ENCODE measurements at places on chromosomes 6 and 20.

DNA sequence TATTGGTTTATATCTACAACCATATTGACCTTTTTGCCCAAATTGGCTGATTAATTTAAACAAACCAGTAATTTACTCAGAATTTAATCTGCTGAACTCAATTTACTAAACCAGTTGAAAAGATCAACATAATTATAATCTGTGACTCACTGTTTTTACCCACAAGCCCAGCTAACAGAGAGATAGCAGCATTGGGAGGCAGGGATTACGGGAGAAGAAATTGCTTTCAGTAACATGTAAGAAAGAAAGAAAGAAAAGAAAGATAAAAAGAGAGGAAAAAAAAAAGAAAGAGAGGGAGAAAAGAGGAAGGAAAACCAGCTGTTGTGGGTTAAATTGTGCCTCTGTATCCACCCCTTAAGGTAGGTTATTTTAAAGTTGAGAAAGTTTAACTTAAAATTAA lies 13.3 kb upstream of the RHAG start:
- DNase-seq, result no peak

GRCh38 chr20:46572153-46572552 lies 21.7 kb upstream of the OCSTAMP start:
- DNase-seq, result no peak

- no peak for DNase-seq
These were observed 32.8 kb downstream of the SLC13A3 start for GRCh38 chr20:46618316-46619100.

DNA sequence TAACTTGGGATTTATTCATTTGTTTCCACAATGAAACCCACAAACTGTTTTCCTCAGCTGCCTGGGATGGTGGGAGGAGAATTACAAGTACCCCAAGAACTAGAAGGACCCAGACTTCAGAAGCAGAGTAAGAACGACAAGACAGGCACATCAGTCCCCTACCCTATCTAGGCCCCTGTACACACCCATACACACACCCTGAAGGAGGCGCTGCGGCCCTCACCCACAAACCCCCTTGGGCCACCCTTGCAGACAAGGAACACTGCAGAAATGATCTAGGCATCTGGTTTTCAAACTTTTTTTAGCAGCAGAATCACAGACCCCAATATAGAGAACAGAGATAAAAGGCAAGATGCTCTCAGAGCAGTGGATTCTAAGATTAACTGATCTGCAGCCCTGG lies 55.0 kb downstream of the TRERF1 start:
- DNase-seq, result no peak

GRCh38 chr20:36728986-36729385 lies 16.9 kb downstream of the NDRG3 start:
- DNase-seq, result no peak

DNA sequence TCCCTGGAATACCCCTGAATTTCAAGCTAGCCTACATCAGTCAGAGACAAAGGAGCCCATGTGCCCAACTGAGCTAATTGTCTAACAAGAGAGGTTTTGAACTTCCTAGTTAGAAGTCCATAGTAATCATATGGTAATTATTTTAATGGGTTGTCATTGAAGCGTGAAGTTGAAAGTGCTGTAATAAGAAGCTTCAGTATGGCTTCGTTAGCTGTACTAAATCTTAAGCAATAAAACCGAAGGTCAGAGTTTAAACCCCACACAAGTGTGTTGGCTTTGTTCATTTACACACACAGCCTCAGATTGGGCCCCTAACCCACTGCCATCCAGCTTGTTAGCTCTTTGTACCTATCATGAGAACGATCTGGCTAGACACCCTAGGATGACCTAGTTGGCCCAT lies 195.6 kb upstream of the RIN2 start:
- DNase-seq, result no peak

- no peak for DNase-seq
These were observed 49.4 kb upstream of the TAB2 start for GRCh38 chr6:149268146-149268545.

GRCh38 chr6:138795809-138796603 lies at the start of gene ECT2L:
Gene ECT2L, plus strand, starts transcription at chr6:138796087. Its CDS starts 17,188 bp downstream, at chr6:138813275.
- no peak for DNase-seq

DNA sequence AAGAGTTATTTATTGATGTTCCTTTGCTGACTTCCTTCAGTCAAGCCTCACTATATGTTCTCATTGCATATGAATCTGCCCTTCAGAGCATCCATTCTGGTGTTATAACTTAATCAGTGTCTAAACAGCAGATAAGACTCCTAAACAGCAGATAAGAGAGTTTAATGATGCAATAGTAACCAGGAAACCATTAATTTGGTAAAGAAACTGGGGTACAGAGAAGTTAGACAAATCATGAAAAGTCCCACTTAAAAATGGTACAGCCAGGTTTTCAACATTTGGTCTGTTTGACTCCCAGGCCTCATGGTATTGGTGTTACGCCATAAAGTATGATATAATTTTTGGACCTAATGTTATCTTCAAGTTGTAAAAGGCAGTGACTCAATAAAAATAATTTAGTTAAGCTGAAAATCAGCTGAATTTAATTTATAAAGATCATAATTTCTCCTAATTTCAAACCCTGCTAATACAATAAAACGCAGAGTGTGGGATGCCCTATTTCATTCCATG lies 127.4 kb upstream of the DST start:
- no peak for DNase-seq

DNA sequence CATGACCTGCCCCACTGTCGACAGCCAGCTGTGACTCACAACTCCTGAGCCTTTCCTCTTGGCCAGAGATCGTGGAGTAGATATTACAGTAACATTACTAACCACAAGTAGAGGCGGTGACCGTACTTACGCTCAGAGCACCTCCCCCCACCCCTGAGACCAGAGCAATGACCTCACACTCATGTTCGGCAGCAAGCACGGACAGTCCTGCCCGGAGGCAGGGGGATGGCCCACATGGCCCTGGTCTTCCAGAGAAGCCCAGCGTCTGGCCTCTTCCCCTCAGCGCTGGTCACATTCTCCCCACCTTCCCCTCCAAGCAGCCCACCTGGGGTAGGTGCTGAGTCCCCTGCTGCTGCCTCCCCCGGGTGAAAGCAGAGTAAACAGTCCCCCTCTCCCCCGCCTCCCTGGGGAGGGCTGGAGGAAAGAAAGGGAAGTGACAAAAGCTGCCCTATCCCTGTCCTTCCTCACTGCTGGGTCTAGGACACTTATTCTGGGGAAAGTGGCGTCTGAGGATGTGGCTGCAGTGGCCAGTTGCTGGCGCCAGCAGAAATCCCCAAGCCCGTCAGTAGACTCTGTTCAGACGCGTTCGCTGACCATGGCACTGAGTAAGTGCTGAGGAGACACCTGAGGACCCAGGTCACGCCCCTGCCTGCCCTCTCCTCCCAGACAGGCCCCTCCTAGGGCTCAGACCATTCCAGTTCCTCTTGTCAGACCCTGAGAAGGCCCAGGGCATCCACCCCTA lies 68.5 kb downstream of the MRPL14 start:
- no peak for DNase-seq

DNA sequence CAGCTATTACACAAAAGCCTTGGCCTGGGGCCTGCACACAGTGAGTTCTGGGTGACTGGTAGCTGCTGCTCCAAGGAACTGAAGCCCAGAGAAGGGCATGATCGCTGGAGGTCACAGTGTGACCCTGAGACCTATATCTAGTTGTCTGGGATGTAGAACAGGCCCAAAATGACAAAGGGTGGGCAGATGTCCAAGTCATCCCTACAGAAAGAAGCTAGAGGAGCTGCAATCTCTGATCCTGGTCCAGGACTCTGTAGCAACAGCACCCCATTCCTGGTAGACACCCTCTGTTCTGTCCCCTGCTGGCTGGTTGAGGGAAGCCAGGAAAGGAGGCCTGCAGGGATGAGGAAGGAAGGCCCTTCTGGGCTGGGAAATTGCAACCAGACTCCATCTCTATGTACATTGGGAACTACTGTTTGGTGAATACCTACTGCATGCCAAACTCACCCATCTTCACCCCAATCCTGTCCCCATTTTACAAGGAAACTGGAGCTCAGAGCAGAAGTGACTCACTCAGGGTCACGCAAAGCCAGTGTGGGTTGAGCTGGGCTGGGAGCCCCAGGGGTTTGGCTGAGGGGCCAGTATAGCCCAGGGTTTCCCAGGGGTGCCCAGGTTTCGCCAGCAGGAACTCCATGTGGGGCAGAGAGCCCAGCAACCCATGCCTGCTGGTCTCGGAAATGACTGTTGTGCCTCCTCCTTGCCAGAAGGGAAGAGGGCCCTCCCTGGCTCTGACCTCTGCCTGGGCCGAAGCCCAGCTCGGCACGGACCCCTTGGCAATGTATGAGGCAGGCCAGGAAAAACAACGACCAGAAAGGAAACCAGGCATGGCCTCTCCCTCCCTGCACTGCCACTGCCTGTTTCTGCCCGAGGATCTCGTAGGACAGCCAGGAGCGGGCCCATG lies 44.9 kb upstream of the TLDC2 start:
- DNase-seq, result no peak

DNA sequence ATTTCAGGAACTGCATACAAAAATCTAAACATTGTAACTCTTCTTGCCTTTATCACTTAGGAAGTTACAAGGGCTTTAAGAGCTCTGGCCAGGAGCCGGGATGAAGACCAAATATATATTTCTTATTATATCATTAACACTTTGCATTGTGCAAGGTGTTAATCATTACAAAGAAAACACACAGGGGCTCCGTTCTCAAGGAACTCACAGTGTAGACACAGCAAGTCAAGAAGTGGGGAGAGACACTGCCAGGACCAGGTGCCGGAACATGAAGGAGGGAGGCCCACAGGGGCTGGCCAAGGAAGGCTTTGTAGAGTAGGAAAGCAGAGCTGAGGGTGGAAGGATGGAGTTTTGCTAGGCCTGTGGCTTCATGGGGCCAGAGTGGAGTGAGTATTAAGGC lies 17.4 kb downstream of the ITPR3 start:
- no peak for DNase-seq

DNA sequence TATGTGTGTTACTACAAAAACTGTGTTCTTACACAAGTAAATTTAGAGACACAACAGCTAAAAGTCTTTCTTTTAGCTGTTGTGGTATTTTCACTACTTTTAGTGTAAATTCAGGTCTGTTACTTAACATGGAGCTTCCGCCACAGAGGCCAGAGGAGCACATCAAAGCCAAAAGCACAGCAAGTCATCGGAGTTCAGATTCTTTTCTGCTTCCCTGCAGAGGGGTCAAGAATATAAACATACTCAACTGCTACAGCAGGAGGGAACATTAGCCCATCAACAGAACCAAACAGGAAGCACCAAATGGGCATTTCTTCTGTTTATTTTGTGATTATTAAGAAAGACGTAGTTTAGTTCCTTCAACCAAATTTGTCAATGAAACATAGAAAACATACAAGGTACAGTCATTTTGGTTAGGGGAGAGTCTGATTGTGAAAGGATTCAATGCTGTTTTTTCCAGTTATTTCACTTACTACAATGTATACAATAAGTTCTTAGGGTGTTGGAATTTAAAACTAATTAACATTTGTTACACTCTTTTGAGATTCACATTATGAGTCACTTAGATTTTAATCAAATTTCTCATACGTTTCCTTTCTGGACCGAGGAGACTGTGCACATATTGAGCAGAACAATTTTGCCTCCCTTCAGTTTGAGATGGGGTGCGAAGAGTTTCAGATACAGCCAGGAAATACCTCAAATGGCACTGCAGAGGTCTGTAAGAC lies 42.8 kb upstream of the DSE start:
- DNase-seq, result no peak

GRCh38 chr6:24357336-24358218 lies at the start of gene DCDC2:
Gene DCDC2, minus strand, starts transcription at chr6:24358059. Its CDS starts 309 bp downstream, at chr6:24357750.
- DNase-seq, result no peak

GRCh38 chr6:149228311-149228955 lies 89.1 kb upstream of the TAB2 start:
- no peak for DNase-seq

DNA sequence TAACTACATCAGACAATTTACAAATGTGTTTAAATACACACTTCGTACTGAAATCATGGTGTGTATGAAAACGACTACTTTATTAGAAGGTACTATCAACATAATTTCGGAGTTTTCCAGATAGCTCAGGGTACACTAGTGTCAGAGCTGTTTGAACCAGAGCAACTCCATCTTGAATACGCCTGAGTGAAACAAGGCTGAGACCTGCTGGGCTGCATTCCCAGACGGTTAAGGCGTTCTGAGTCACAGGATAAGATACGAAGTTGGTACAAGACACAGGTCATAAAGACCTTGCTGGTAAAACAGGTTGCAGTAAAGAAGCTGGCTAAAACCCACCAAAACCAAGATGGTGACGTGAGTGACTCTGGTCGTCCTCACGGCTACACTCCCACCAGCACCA lies 167.6 kb downstream of the THBS2 start:
- DNase-seq, result no peak

- DNase-seq, result no peak
These were observed 205.5 kb downstream of the ARHGAP18 start for GRCh38 chr6:129504456-129504855.

DNA sequence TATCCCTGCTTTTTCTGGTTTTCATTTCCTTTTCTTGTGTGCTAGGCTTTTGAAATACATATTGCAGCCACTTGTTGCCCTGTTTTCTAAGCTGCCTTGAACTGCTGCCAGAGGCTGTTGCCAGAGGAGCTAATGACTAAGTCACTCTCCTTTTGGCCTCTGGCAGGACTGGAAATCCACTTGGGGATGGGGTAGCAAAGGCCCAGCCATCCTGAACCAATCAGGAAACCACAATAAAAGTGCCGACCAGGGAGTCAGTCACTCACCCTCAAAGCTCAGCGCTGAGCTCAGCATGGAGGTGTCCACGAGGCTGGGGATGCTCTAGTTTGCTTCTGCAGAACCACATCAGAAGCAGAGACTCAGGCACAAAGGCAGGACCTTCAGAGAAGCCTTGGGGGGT lies 813.0 kb downstream of the DHX35 start:
- no peak for DNase-seq

DNA sequence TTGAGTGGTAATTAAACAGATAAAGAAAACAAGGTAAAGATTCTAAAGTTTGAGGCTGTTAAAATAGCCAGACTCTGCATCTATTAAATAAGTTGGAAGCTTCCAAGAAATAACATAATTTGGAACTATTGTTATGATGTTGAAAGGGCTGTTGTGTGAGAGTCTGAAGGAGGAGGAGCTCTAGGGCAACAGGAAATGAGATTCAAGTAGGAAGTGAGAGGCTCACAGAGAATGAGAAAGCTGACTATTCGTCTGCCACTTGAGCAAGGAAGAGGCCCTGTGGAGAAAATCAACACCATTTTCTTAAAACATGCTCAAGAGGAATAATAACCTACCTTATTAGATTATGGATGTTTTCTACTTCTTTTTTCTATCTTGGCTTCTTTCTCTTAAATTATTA lies 185.2 kb downstream of the SLC24A3 start:
- DNase-seq, result no peak

DNA sequence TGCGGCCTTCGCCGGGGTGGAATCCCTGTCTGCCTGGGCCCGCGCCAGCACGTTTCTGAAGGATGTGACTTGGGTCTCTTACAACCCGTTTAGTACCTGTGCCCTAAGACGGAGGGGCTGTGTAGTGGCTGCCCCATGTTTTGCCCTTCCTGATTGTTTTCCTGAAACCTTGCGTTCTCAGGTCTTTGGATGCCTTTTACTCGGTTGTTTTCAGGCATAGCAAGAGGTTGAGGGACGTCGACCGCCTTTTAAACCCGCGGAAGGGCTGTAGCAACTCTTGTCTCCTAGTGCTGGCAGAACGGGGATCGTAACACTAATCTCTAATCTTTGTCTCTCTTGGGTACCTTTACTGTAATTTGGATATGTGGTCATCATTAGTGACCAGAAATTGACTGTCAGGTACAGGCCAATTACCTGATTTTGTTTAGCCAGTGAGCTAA lies 706 bp upstream of the NANP start:
- DNase-seq, result no peak

All from stimulated activated effector memory CD8-positive, alpha-beta T cell treated with anti-CD3 and anti-CD28 coated beads, Interleukin-12 subunit alpha, Interleukin-12 subunit beta, amount 100 ng/mL, for 72 hours (primary cell).